ENCODE measurements at places on chromosomes 1 and 21.

GRCh38 chr1:245153081-245153551, 1.7 kb upstream of the KIF26B start:
- peak; percentile 80 for DNase-seq

- DNase-seq = no peak
Measured at GRCh38 chr1:83024251-83024767, 974.6 kb downstream of the TTLL7 start.

DNA sequence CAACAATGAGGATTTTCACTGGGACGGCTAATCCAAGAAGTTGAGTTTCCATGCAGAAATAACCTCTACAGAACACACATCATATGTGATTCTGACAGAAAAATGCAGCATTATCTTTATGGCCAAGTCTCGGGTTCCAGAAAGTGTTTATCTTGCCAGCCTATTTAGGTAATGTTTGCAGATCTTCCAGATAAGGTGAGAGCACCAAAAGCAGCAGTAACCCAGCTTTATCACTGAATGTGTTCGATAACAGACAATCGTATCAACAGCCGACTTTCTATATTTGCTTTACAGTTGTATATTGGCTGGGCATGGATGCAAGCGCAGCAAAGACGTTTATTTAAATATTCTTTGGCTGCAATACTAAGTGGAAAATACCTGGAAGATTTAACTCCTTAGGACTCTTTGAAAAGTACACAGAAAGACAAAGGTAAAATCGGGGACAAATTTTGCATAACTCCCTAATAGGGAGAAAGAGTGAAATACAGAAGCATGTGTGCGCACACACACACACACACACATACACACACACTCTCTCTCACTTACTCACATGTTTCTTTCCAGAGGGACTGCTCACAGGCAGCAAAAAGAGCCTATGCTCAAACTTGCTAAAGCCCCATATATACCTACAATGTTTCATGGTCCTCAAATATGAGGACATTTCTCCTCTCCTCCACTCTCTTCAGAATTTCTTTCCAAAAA, 3.0 kb upstream of the CTSK start:
- DNase-seq = no peak

DNA sequence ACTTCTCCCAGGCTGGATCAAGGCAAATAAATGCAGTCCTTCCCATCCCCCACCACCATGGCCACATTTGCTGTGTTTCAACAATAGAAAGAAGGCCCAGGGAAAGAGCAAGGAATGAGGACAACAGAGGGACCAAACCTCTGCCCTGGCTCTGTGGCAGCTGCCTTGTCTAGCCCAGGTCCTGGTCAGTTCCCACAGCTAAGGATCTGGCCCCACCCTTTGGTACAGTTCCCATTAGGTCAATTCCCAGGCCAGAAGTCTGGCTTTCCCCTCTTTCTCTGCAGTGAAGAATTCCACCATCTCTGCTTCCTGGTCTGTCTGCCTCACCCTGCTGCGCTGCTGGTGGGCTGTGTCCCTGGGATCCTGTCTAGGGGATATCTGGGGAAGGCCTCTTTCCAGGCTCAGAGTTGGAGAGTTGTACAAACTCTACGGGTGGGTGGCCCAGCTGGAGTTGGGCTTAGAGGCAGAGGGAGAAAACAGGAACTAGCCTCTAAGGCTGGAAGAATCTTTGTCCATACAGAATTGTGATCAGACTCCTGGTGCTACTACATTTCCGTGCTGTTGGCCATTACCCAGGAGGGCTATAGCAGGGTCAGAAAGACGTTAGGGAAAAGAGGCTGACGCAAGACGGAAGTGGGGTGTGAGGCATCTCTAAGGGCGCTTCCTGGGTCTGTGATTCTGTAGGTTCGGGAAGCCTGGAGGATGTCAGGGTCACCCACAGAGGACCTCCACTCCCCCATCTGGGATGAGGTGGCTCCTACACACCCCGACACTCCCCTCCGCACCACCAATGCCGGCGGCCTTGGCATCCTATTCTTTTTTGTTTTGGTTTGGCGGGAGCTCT, 953 bp upstream of the NDUFS2 start:
- DNase-seq = peak; percentile 70

GRCh38 chr1:223535319-223535718, 130.2 kb downstream of the CAPN8 start:
- no peak for DNase-seq

DNA sequence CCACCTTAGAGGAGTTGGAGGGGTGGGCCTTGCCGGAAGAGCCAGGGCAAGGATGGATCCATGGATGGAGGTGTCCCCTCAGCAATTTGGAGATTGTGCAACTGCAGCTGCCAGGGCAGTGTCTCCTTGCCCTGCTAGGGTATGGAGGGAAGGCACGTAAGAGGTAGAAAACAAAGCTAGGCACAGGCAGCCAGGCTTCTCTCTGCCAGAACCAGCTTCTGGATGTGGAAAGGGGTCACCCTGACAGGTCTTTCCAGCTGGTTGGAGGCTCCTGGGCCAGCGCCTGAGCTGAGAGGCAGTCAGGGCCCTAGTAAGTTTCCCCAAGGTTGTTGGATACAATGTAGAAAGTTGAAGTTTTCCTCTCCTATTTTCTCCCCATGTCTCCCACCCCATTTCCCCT, 15.2 kb upstream of the SLC25A34 start:
- DNase-seq = no peak

GRCh38 chr1:244137276-244137675, 86.2 kb downstream of the ZBTB18 start:
- DNase-seq = no peak

DNA sequence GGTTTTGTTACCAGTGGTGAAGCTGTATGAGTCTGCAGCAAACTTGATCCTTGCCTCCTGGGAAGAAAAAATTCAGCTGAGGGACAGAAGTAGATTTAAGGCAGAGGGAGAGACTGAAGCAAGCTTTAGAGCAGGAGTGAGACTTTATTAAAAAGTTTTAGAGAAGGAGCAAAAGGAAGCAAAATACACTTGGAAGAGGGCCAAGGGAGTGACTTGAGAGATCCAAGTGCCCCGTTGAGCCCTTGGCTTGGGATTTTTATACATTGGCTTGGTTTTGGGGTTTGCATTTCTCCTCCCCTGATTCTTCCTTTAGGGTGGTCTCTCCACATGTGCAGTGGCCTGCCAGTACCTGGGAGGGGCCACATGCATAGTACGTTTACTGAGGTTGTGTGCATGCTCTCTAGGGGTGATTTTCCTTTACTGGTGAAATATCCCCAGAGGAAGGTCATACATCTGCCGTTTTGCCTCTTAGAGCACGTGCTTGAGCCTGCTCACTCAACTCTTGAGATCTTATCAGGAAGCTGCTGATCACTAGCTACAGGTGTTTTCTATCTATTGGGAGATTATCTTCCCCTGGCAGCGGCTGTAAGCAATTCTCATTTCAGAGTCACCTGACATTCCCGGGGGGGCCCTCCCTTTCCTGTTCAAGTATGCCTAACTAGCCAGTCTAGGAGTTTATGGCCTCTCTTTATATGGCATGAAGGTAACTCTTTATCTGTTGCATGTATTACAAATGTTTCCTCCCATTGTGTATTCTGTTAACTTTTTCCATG, 20.3 kb downstream of the FASLG start:
- no peak for DNase-seq

GRCh38 chr1:226066415-226067078, 4.0 kb downstream of the H3-3A start:
- DNase-seq = no peak

- DNase-seq = no peak
Measured at GRCh38 chr1:87404296-87404695, 75.6 kb downstream of the LMO4 start.

All from fibroblast of skin of abdomen (primary cell).